ENCODE measurements at places on chromosomes 16 and 17.

DNA sequence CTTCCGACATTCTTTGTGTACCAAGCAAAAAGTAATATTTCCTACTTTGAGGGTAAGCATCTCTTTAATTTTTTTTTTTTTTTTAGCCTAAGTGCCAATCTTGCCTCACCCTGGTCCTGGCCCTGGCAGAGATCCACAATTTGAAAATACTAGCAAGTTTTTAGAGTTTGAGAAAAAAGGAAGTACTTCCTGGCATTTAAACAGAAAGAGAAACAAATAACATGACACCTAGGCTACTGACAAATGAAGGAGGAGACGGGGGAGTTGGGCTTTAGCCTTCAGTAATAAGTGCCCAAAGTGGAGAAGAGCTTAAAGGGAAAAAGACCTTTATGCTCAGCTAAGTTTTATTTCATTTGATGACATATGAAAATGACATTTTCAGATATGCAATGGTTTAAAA lies 92.8 kb downstream of the HS3ST3A1 start:
- no peak for DNase-seq

GRCh38 chr16:53773881-53774280 lies 69.9 kb downstream of the FTO start:
- DNase-seq = no peak

DNA sequence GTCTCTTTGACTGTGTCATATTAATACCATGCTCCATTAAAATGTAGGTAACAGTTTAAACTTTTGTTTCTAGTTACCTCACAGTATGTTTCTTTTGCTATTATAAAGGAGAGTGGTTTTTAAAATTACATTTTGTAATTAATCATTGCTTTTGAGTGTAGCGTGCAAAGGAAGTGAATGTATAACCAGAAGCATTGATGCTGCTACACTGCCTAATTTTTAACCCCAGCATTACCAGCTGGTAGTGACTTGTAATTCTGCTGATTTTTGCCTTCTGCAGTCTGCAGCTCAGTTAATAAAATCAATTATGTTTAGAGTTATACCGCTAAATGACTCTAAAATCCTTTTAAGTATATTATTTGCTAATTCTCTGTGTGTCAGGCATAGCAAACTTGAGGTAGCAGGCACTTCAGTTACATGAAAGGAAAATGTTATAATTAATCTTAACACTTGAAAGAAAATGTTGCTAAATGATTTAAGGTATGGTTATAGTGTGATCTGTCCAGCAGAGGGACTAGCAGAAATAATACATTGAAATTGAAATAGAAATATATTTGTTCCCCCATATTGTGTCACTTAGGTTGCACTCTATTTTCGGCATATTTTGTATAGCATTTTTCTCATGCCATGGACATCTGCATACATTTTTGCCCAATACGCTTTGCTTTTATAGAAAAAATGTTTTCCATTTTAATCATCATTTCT lies 388.5 kb downstream of the CNTNAP4 start:
- DNase-seq = no peak

GRCh38 chr16:85534536-85535351 lies 78.4 kb upstream of the GSE1 start:
- no peak for DNase-seq

- no peak for DNase-seq
These were observed 3.4 kb upstream of the KDM6B start for GRCh38 chr17:7830616-7831015.
